ENCODE measurements at places on chromosomes 3 and 15.

GRCh38 chr15:75069301-75069925, 46.0 kb downstream of the PPCDC start:
- H3K4me1 ChIP-seq: peaks cover 22% of the 10 kb centered on the region
- no peak for DNase-seq
- no peaks in the 10 kb centered on the region for H3K27me3 ChIP-seq
- H3K4me3 ChIP-seq: no peak overlapping the region
- no peak overlapping the region for H3K27ac ChIP-seq

GRCh38 chr15:90660195-90660998, 56.7 kb upstream of the BLM start:
- peak overlapping the region; percentile 24 for H3K4me3 ChIP-seq
- H3K36me3 ChIP-seq: no peaks in the 10 kb centered on the region
- H3K4me1 ChIP-seq: no peaks in the 10 kb centered on the region
- DNase-seq: peak; percentile 93
- peak overlapping the region; percentile 82 for H3K27ac ChIP-seq
- H3K27me3 ChIP-seq: no peaks in the 10 kb centered on the region

DNA sequence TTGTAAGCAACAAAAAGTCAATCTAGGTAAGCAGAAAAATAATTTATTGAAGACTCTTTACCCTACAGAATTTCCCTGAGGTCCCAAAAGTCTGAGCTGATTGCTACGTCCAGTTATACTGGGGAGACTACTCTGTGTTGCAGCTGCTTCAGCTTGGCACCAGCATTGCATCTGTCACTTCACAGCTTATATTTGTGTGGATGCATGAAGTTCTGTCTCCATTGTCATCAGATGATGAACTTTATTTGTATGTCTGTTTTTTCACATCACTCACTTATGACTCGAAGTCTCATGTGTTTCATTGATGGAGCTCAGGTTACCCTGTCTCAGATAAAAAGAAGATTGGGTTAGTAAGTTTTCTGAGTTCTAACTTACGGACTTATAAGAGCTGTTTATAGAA, 75.3 kb upstream of the LRRFIP2 start:
- no peak for DNase-seq
- no peaks in the 10 kb centered on the region for H3K27me3 ChIP-seq
- peaks cover 14% of the 10 kb centered on the region for H3K36me3 ChIP-seq
- no peak overlapping the region for H3K27ac ChIP-seq

DNA sequence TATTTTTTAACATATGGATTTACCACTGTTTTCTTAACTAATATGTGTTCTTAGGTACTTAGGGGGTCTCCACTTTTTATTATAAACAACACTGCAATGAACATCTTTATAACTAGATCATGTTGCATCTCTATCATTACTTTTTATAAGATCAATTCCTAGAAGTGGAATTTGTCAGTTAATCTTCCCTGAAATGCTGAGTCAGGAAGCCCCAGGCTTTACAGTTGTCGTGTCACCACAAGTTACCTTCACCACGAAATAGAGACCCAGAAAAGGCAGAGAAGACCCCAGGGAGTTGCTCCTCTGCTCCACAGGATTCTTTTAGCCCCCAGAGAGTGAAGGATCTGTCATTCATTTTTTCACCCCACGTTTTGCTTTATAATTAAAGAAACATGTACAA, 34.5 kb upstream of the ERC2 start:
- H3K27ac ChIP-seq: no peak overlapping the region
- no peak overlapping the region for H3K4me3 ChIP-seq

DNA sequence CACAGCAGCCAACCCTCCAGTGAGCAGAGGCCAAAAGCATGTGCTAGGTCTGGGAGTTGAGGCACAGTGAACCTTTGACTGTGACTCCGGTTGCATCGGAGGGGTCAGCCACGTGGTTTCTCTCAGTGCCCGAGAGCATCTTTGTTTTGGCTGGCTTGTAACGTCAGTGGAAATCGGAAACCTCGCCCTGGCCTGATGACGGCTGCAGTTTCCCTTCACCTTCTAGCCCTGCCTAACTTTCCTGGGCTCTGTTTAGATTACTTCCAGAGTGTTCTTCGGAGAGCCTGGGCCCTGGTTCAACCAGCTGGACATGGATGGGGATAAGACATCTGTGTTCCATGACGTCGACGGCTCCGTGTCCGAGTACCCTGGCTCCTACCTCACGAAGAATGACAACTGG, 56.6 kb downstream of the MESD start:
- no peaks in the 10 kb centered on the region for H3K27me3 ChIP-seq
- peak; percentile 81 for DNase-seq
- H3K36me3 ChIP-seq: peaks cover 5% of the 10 kb centered on the region
- H3K27ac ChIP-seq: peak overlapping the region; percentile 45
- H3K4me1 ChIP-seq: no peaks in the 10 kb centered on the region
- no peak overlapping the region for H3K4me3 ChIP-seq

DNA sequence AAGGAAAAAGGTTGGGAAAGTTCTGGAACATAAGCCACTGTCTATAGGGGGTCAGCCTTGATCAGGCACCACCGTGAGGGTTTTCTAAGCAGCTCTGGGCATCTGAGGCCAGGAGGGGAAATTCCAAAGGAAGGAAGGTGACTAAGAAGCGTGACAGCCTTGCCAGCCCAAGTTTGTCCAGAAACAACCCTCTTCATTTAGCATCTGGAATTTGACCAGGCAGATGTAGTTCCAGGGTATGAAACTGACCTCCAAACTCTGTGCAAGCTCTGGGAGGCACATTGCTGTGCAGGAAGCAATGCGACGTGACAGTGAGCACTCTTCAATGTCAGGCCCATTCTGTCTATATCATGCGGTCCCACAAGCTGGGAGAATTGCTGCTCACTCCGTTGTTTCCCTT, 85.4 kb upstream of the TPM1 start:
- H3K36me3 ChIP-seq: no peaks in the 10 kb centered on the region
- no peak overlapping the region for H3K27ac ChIP-seq
- H3K4me3 ChIP-seq: no peak overlapping the region
- H3K4me1 ChIP-seq: peaks cover 8% of the 10 kb centered on the region

- no peaks in the 10 kb centered on the region for H3K27me3 ChIP-seq
- H3K36me3 ChIP-seq: peaks cover 40% of the 10 kb centered on the region
- H3K4me3 ChIP-seq: no peak overlapping the region
- DNase-seq: no peak
- H3K4me1 ChIP-seq: peaks cover 24% of the 10 kb centered on the region
- peak overlapping the region; percentile 62 for H3K27ac ChIP-seq
Measured at GRCh38 chr15:68186671-68187397, 18.3 kb downstream of the CALML4 start.

DNA sequence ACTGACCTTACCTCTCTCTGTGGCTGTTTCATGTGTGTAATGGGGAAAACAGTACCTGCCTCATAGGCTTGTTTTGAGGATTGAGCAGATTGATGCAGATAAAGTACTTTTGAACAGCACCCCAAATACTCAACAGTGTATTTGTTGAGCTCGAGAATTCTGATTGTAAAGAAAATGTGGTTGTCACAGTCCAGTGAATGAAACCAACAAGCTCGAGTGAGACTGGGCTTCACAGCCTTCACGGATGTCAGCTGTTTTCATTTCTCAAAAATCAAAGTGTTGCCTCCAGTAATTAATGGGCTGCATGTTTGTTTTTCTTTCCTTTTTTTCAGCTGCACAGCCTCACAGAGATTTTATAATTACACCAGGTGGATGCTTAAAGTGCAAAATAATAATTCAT, 43.7 kb downstream of the PARP15 start:
- no peak overlapping the region for H3K27ac ChIP-seq
- no peaks in the 10 kb centered on the region for H3K27me3 ChIP-seq
- H3K36me3 ChIP-seq: no peaks in the 10 kb centered on the region
- DNase-seq: no peak
- no peak overlapping the region for H3K4me3 ChIP-seq

GRCh38 chr15:67018441-67018840, 47.0 kb upstream of the SMAD3 start:
- H3K27ac ChIP-seq: no peak overlapping the region
- no peaks in the 10 kb centered on the region for H3K36me3 ChIP-seq
- no peak for DNase-seq
- no peaks in the 10 kb centered on the region for H3K27me3 ChIP-seq

GRCh38 chr3:48935530-48935929, 16.9 kb downstream of the ARIH2 start:
- peaks cover 11% of the 10 kb centered on the region for H3K4me1 ChIP-seq
- H3K4me3 ChIP-seq: no peak overlapping the region
- DNase-seq: no peak
- no peaks in the 10 kb centered on the region for H3K27me3 ChIP-seq
- H3K27ac ChIP-seq: no peak overlapping the region

DNA sequence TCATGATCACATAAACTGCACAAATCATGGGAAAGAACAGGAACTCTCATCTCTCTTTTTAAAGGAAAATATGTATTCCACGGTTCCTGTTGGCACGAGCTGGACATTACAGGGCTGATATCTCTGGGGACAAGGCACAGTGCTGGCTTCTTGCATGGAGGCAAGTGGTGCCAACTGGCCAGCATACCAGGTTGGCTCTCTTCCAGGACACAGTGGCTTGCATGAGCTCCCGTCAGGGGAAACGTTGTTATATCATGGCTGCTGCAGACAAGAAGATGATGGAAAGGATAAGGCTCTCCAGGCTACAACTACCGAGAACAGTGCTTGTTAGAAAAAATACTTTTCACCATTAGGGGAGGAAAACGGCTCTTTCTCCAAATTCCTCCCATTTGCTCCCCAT, 283.9 kb downstream of the RORA start:
- no peaks in the 10 kb centered on the region for H3K36me3 ChIP-seq
- no peaks in the 10 kb centered on the region for H3K27me3 ChIP-seq
- no peak overlapping the region for H3K4me3 ChIP-seq
- peak; percentile 74 for DNase-seq
- no peak overlapping the region for H3K27ac ChIP-seq

DNA sequence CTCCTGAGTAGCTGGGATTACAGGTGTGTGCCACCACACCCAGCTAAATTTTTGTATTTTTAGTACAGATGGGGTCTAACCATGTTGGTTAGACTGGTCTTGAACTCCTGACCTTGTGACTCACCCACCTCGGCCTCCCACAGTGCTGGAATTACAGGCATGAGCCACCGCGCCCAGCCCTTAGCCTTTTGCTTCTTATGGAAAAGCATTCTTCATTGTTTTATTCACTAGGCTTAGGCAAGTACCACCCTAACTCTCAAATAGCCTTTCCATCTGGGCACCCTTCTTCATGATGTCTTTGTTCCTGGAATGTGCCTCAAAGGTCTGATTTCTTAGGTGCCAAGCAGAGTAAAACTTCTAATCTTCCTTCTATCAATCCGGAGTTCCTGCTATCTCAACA, 641.8 kb downstream of the FHIT start:
- H3K27ac ChIP-seq: no peak overlapping the region
- DNase-seq: no peak
- no peaks in the 10 kb centered on the region for H3K27me3 ChIP-seq
- H3K4me3 ChIP-seq: no peak overlapping the region
- no peaks in the 10 kb centered on the region for H3K4me1 ChIP-seq
- no peaks in the 10 kb centered on the region for H3K36me3 ChIP-seq

GRCh38 chr15:20348291-20348899, 193.2 kb downstream of the GOLGA6L6 start:
- no peaks in the 10 kb centered on the region for H3K36me3 ChIP-seq
- peaks cover 3% of the 10 kb centered on the region for H3K27me3 ChIP-seq

DNA sequence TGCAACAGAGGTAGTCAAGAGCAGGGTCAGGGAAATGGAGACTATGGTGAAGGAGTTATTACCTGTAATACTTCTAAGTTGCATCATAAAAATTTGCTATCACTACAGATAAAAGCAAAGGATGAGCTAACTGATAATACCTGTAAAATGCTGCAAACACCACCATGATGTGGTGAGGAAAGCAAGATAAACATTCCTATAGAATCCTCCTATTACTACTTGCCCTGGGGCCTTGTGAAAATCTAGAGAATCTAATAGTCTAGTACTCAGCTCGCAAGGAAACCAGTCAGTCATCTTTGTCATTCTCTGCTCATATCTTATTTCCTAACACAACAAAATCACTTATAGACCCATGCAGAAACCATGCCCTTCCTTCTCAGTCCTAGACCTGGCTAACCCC, 899.8 kb downstream of the FHIT start:
- H3K4me1 ChIP-seq: no peaks in the 10 kb centered on the region
- no peak overlapping the region for H3K27ac ChIP-seq
- no peaks in the 10 kb centered on the region for H3K36me3 ChIP-seq
- DNase-seq: no peak
- H3K4me3 ChIP-seq: no peak overlapping the region

- H3K4me1 ChIP-seq: no peaks in the 10 kb centered on the region
- H3K27ac ChIP-seq: no peak overlapping the region
- H3K27me3 ChIP-seq: no peaks in the 10 kb centered on the region
- no peak for DNase-seq
- no peak overlapping the region for H3K4me3 ChIP-seq
- H3K36me3 ChIP-seq: no peaks in the 10 kb centered on the region
Measured at GRCh38 chr3:176561826-176562225, 635.5 kb downstream of the TBL1XR1 start.

- H3K27ac ChIP-seq: no peak overlapping the region
- no peak for DNase-seq
- H3K4me3 ChIP-seq: no peak overlapping the region
- no peaks in the 10 kb centered on the region for H3K4me1 ChIP-seq
Measured at GRCh38 chr3:174335910-174336309, 523.2 kb upstream of the NAALADL2 start.

DNA sequence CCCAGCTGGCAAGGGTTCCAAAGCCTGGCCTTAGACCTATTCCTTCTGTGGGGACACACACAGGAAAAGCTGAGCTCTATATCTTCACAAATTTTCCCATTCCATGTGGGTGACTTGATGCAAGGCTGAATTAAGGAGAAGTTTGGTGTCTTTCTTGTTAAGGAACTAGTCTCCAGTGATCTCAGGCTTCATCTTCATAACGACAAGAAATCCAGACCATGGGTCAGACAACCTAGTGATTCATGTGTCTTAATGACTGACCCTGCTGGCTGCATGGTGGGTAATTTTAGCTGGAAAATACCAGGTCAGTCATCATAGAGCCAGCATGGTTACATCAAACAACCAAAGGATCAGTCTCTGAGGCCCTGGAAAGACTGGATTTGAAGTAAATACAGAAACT, 112.7 kb upstream of the SLC4A7 start:
- DNase-seq: no peak
- peak overlapping the region; percentile 19 for H3K27ac ChIP-seq
- no peaks in the 10 kb centered on the region for H3K27me3 ChIP-seq

GRCh38 chr15:62719316-62719715, 323.2 kb upstream of the TPM1 start:
- H3K36me3 ChIP-seq: peaks cover 50% of the 10 kb centered on the region
- no peak overlapping the region for H3K27ac ChIP-seq
- no peak overlapping the region for H3K4me3 ChIP-seq
- no peak for DNase-seq

DNA sequence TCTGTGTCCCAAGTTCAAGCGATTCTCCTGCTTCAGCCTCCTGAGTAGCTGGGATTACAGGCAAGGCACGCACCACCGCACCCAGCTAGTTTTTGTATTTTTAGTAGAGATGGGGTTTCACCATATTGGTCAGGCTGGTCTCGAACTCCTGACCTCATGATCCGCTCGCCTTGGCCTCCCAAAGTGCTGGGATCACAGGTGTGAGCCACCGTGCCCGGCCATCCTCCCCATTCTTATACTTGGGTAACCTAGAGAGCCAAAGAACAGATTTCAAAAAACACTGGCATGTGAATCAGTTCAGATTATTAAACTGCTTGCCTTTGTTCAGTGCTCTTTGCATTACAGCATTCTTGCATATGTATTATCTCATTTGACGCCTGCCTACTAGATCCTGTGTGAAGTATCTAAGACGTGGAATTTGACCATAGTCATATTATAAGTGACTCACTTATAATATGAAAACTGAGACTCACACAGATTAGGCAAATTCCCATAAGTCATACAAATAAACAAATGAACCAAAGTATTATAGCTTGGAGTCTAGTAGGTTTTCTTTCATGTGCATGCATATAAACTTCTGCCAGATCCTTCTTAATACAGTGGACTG, 123.5 kb downstream of the UNC13C start:
- H3K27me3 ChIP-seq: no peaks in the 10 kb centered on the region
- no peak overlapping the region for H3K4me3 ChIP-seq
- H3K4me1 ChIP-seq: no peaks in the 10 kb centered on the region
- H3K36me3 ChIP-seq: no peaks in the 10 kb centered on the region
- no peak for DNase-seq
